T-cell (primary cell): ENCODE measurements at places on chromosomes 13 and 19.

GRCh38 chr19:31127134-31127967 is 221.9 kb downstream of the TSHZ3 start:
- DNase-seq = no peak

- no peak for DNase-seq
Measured at GRCh38 chr19:28956961-28957360, 256.0 kb downstream of the UQCRFS1 start.

DNA sequence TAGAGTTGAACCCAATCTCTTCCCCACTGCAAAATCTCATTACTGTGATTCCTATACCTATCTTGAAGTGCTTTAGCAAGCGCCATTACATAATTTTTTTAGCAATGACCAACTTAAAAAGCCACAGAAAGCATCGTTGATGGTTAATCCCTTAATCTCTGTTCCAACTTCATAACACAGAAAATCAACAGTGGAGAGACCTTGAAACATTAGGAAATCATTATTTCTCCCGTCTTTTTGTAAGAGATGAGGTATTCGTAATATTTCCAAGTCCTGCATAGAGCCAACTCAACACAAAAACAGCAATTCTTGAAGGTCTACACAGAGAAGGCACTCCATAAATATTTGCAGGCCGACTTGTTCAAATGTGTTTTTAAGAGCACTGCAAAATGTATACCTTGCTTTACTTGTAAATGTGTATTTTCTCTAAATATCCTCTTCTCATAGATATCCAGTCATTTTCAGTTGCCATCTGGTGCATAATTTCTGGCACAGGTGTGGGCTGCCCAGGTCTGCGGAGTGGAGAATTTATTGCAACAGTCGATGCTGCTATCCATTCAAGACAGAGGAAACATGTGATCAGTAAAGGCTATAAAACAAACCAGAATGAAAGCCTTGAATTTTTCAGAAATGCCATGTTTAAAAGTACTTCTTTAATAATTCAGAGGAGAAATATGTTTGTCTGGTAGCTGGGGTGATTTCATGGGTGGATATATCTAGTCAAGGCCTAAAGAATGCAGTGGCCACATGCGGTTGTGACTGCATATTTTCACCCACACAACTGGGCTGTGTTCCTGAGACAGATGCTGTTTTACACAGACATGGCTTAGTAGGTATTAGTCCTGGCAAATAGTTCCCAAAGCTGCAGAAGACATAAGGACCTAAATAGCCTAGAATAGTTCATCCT is 234.3 kb upstream of the STARD13 start:
- no peak for DNase-seq

DNA sequence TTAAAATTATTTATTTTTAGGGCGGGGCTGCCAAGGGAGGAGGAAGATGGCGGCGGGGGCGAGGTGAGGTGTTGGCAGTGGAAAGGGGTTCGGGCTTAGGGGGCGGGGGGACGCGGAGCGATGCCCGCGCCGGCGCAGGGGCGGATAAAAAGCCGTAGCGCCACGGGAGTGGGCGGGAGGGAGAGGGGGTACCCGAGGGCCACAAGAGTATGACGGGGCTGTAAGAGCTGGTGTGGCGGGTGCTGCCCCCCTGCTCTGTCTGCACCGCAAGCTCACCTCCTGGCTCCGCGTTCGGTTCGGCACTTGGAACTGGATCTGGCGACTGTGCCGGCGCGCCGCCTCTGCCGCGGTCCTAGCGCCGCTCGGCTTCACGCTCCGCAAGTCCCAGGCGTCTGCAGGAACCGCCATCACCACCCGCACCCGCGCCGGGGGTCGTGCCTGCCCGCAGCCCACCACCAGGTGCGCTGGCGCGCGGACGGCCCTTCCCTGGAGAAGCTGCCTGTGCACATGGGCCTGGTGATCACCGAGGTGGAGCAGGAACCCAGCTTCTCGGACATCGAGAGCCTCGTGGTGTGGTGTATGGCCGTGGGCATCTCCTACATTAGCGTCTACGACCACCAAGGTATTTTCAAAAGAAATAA is 265.2 kb upstream of the SGCG start:
- DNase-seq = no peak

- DNase-seq = no peak
Measured at GRCh38 chr19:5013761-5014160, 44.8 kb downstream of the KDM4B start.
